GM12878 (cell line): ENCODE measurements at places on chromosomes 2 and 18. TPM values are rescaled to one million over a fixed set of nuclear protein-coding genes. Genes with fewer than 3 reads are reported as not detected.

- DNase-seq: no peak
Measured at GRCh38 chr2:62974999-62975398, 75.6 kb upstream of the OTX1 start.

DNA sequence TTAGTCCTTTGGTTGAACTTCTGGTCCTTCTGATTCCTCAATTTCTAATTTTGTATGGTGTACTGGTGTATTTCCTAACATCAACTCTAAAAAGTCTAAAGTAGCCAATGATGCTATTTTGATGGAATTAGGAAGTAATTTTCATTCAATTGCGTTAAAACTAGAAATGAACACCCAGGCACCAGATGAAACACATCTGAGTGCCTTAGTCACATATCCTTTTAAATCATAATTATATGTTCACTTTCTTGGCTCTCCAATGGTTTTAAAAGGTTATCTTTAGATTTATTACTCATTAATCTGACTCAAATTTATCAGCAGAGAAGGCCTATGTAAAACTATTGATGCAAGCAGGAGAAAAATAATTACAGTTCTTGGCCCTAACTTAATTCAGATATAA, 119.7 kb downstream of the GAREM1 start:
- no peak for DNase-seq

DNA sequence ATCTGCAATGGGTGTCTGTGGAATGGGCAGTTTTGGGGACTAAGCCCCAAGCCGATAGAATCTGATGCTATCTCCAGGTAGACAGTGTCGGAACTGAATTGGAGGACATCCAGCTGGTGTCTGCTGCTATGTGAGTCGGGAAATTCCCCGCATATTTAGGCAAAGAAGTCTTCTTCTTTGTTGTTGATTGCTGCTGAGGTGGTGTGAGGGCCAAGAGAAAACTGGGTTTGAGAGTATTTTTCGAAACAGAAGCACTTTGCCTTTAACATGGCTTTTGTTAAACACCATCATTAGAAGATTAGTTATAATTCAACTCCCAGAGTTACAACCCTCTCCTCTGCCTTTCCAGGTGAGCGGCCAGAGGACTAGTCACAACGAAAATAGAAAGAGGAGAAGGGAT, 49.4 kb upstream of the ACTR3 start:
- no peak for DNase-seq

- no peak for DNase-seq
Measured at GRCh38 chr2:162256591-162256991, 13.3 kb upstream of the FAP start.

DNA sequence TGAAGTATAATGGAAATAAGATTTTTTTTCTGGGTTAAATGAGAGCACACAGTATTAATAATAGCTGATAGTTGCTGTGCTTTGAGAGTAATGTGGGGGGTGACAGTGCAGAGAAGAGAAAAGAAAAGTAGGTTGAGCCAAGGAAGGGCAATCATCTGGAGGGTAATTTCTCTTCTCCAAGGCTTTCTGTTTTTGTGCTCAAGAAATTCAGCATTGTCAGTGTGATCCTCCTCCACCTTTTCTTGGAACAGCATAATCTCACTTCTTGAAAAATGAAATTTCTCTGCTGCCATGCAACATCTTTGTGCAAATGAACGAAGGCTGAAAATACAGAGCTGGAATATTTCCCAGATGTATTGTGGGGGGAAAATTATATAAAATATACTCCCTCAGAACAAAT, 673.1 kb downstream of the LRRTM4 start:
- DNase-seq: no peak

DNA sequence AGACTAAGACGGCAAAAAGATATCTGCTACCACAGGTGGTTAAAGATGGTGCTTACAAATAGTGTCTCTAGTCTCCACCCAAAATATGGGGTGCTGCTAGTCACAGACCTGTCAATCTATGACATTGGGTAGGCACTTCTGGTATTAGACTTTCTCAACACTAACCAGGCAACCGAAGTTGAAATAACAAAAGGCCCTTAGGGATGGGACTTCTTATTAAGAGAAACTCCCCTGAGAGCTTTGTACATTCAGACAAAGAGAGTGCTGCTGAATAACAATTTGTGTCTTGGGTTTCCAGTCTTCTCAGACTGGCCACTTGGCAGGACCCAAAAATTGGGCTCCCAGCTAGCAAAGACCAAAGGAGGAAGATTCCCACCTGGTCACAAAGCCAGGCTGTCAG, 310.0 kb downstream of the CNTNAP5 start:
- DNase-seq: no peak

- no peak for DNase-seq
Measured at GRCh38 chr2:119760237-119760955, 674 bp downstream of the PTPN4 start.

GRCh38 chr2:33496150-33496549, 19.7 kb downstream of the RASGRP3 start:
- DNase-seq: no peak

GRCh38 chr2:16312771-16313170, 352.9 kb downstream of the CYRIA start:
- no peak for DNase-seq

Gene BARD1
- 38.0 and 38.1 TPM in 2 replicates for polyA plus RNA-seq

Gene LRRTM4
- 0.15 TPM in 1 of 2 replicates, not detected in the other for polyA plus RNA-seq

Gene GULP1
- polyA plus RNA-seq: 0.15 and 0.19 TPM in 2 replicates

Gene LINC00305
- not detected in 2 replicates for polyA plus RNA-seq
